ENCODE measurements at places on chromosomes 7 and 10.

- no peak for DNase-seq
These were observed 129.1 kb upstream of the ANKRD1 start for GRCh38 chr10:91049988-91050360.

GRCh38 chr7:15345216-15345615 is 216.6 kb downstream of the AGMO start:
- DNase-seq, result no peak

DNA sequence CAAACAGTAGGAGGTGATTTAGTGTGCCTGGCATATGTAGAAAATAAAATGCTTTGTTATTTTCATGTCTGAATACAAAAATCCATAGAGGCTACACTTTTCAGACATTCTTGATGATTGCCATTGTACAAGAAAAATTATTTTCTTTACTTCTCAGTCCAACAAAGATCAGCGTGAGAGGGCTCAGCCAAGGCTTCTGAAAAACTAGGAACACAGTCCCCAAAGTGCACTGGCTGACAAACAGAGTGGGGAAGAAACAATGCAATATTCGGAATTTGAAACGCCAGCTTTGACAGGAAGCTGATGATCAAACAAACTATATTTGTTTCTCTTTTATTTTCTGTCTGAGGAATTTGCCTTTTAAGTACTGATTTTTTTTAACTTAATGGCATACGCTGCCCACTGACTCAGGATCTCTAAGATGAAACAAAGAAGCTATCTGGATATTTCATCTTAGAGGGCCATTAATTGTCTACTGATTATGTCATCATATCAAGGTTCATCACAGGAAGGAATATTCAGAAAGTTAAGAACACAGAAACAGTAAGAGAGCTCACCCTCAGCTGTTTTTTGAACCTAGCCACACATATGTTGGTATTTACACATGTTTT is 197.0 kb upstream of the INHBA start:
- no peak for DNase-seq

DNA sequence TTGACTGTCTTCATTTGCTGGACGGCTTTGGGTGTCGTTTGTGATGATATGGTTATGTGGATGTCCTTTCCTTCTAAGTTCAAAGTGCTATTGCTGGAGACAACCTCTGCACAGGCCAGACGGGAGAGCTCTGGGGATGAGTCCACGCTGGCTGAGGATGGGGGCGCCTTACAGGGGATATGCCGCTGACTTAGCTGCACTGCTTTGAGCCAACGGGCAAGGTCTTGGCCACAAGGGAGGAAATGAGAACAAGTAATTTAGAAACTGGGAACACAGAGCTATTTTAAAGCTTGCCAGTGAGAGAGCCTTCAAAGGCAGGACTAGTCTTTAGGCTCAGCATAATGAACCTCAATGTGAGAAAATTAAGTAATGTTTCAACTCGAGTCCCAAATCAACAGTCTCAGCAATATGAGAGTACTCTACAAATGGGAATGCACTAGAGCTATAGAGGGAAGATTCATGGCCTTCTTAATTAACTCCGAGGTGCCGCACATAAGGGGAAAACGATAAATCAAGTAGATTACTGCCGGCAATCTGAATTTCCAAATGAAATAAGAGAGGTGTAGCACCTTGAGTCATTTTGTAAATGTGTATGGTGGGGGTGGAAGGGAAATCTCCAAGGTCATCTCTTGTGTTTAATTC is 209.3 kb downstream of the JAZF1 start:
- DNase-seq, result no peak

DNA sequence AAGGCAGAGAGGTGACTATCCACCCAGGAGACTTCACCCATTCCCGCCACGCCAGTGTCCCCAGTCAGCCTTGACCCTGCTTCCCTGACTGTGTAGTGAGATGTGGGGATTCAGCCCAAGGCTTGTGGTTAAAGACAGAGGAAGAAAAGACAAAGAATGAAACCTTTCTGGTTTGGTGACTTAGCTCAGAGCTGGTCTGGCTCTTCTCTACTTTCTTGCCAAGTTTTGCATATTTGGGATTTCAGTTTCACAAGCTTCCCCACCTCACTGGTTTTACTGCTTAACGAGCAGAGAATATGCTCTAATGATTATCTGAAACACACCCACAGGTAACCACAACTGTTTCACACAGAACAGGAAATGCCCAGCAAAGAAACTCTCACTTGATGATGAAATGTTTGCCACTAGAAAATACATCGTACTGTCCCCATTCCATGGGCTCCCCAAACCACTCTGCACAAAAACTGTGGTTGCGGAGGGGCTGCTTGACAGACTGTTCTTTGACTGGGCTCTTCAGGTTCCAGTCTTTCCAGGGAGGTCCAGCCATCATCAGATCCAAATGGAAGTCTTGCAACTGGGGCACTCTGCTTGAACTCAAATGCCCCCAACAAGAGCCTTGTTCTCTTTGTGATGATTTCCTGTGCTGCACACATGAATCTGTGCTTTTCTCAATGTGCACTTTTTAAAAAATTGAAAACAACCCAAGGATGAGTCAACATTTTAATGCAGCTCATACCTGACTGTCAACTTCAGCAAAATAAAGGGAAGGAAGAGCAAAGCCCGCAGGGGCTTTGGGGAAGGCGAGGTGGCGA is 95.5 kb downstream of the CTBP2 start:
- no peak for DNase-seq

GRCh38 chr7:81632418-81632817 is 137.4 kb downstream of the HGF start:
- no peak for DNase-seq

- DNase-seq, result no peak
These were observed 255.5 kb upstream of the YAE1 start for GRCh38 chr7:39310699-39311098.

GRCh38 chr7:28785041-28785995 is 172.8 kb downstream of the TRIL start:
- DNase-seq, result no peak

GRCh38 chr10:88062798-88063472 is 199.5 kb downstream of the PTEN start:
- DNase-seq, result no peak

DNA sequence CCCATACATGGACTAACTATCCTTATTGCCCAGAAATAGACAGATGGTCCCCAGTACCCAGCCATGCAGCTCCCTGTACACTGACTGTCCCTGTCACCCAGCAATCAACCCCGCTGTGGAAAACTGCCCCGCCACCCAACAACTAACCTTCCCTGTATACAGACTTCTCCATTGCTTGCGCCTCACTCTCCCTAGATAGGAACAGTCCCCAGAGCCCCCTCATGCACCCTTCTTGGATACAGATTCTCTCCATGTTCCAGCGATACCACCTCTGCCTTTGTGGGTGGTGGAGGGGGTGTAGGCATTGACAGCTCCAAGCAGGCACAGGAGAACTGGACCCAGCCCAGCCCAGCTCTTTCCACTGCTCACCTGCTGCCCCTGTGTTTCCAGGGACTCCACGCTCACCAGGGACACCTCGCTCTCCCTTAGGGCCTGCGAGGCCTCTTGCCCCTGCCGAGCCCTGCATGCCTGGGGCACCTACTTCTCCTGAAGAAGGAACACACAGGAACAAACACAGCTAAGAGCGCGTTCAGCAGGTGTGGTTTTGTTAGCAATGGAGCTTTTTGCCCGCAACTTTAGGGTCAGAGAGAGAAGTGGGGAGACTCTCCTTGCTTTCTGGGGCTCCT is 7.2 kb downstream of the SFTPD start:
- no peak for DNase-seq

DNA sequence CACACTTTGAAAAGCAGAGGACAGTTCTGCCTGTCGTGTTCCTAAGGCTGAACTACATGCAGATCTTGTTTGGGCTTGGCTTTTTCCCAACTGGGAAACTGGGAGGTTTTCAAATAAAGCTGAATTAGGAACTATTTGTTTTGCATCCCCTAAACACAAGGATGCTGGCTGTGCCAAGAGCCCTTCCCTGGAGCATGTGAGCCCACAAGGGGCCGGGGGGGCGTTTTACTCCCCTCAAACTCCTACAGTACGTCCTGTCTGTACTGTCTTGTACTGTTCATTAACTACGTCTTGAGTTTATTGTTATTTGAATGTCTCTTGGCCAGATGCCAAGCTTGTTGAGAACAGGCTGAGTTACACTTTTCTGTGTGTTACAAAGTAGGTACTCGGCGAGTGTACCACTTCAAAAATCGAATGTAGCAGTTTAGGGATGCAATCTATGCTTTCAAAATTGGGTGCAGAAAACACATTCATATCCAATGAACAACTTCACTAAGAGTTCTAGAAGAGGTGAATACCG is 94.9 kb downstream of the GFRA1 start:
- no peak for DNase-seq

DNA sequence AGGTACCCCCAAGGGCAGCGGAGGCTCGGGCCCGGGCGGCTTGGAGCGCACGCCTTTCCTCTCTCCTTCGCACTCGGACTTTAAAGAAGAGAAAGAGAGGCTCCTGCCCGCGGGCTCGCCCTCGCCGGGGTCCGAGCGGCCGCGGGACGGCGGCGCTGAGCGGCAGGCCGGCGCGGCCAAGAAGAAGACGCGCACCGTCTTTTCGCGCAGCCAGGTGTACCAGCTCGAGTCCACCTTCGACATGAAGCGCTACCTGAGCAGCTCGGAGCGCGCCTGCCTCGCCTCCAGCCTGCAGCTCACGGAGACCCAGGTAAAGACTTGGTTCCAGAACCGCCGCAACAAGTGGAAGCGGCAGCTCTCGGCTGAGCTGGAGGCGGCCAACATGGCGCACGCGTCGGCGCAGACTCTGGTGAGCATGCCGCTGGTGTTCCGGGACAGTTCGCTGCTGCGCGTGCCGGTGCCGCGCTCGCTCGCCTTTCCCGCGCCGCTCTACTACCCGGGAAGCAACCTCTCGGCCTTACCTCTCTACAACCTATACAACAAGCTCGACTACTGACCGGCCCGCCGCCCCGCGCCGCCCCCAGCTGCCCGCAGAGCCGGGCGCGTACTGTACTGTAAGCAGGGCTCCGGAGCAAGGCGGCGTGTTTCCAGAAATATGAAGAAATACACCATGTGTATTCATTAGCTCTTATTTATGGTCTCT is 1.8 kb downstream of the HMX2 start:
- DNase-seq, result no peak

GRCh38 chr7:112197322-112197721 is 8.9 kb downstream of the DOCK4 start:
- DNase-seq, result no peak

DNA sequence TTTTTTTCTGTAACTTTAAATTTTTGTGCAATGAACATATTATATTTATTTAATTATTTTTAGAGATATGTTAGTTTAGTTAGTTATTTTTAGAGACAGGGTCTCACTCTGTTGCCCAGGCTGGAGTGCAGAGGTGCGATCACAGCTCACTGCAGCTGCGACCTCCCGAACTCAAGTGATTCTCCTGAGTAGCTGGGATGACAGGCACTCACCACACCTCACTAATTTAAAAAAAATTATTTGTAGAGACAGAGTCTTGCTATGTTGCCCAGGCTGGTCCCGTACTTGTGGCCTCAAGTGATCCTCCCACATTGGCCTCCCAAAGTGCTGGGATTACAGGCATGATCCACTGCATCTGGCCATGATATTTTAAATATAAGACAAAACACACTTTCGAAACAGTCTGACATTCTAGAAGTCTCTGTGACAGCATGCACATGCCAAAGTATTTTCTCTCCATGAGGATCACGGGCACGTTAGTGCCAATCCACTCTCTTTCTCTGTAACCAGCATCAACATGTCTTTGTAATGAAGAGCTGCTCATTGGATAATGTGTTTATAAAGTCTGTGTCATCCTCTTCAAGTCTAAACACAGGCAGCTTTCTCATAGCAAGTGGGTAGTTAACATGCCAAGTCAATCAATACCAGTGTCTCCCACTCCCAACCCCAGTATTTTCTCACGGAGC is 137.4 kb downstream of the GLI3 start:
- DNase-seq, result no peak

GRCh38 chr7:79681454-79681853 is 228.0 kb upstream of the MAGI2 start:
- no peak for DNase-seq

- no peak for DNase-seq
These were observed 5.9 kb upstream of the IFIT1B start for GRCh38 chr10:89371987-89372386.

DNA sequence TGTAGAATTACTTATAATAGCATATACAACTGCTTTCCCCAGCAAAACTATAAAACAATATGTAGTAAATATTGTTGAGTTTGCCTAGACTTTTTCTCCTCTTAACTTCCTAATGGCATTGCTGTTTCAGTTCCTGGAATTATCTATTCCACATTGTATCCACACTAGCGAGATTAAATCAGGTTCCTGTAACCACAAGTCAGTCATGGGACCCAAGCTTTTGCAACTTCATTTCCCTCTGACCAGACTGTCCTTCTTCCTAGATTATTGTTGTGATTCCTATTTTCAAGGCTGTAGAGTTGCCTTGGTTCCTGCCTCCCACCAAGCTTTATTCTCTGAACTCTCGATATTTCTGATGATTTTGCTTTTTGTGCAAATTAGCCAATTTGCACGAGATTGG is 173.3 kb upstream of the ZNF804B start:
- no peak for DNase-seq

GRCh38 chr10:102113956-102114857 is 6.0 kb downstream of the LDB1 start:
- DNase-seq, result no peak

- no peak for DNase-seq
These were observed 25.9 kb downstream of the DGKI start for GRCh38 chr7:137820677-137821420.

GRCh38 chr10:101351477-101351876 is 2.5 kb upstream of the BTRC start:
- DNase-seq, result no peak

DNA sequence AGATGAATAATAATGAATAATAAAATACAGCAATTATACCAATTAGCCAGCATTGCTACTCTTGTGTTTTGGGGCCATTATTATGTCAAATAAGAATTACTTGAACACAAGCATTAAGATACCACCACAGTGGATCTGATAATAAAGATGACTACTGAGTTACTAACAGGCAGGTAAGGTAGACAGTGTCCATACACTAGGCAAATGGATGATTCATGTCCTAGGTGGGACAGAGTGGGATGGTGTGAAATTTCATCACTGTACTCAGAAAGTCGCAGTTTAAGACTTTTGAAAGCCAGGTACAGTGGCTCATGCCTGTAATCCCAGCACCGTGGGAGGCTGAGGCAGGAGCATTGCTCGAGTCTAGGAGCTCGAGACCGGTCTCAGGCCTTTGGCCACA is 8.7 kb upstream of the UNC5B start:
- no peak for DNase-seq

DNA sequence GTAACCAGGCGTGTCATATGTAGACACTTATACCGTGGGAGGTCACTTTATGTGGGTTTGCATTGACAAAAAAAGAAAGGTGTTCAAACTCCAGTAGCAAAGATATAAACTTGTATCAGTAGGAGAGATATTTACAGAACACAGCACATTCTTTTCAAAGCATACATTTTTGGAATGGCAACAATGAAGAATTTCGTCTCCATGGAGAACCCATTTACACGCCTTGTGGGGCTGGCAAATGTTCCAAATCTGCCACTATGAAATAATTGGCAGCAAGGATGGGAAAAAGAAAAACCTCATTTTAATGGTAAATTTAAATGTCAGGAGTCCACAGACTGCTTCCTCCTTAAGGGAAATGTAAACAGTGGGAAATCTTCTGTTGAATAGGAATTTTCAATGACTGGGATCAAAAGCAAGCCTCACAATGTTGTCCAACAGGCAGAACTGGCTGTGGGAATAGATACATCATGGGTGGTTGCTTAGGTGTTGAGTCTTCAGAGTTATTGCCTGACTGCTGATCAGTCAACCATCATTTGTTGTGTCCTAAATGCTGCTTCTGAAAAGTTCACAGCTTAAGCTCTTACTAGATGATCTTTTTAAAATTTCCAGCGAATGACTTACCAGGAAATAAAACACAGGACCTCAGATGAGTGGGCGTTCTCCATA is 256.6 kb upstream of the SEMA3C start:
- no peak for DNase-seq

Data from activated CD8-positive, alpha-beta memory T cell treated with anti-CD3 and anti-CD28 coated beads for 4 hours (primary cell).